ENCODE measurements at places on chromosomes 3 and 15.

DNA sequence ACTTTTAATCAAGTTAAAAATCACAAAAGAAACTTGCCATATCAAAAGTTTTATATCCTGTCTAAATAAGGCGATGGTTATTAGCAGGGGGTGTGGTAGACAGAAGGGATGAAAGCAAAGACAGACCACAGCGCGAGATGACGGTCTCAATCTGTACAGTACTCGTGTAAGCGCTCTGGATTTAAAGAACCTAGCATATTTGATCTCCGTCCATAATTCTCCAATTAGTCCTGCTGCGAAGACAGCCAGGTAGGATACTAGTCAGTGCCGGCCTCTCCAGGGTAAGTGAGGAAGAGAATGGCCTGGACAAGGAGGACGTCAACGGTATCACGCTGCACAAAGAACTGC, 701 bp downstream of the SGO1 start:
- no peaks in the 10 kb centered on the region for H3K4me1 ChIP-seq
- H3K27ac ChIP-seq = peak overlapping the region; percentile 22
- peak; percentile 8 for DNase-seq
- 0 out of 2 replicates have a peak, but pooled peaks cover 2% of the 10 kb centered on the region for H3K36me3 ChIP-seq
- H3K4me3 ChIP-seq = peak overlapping the region; percentile 89

DNA sequence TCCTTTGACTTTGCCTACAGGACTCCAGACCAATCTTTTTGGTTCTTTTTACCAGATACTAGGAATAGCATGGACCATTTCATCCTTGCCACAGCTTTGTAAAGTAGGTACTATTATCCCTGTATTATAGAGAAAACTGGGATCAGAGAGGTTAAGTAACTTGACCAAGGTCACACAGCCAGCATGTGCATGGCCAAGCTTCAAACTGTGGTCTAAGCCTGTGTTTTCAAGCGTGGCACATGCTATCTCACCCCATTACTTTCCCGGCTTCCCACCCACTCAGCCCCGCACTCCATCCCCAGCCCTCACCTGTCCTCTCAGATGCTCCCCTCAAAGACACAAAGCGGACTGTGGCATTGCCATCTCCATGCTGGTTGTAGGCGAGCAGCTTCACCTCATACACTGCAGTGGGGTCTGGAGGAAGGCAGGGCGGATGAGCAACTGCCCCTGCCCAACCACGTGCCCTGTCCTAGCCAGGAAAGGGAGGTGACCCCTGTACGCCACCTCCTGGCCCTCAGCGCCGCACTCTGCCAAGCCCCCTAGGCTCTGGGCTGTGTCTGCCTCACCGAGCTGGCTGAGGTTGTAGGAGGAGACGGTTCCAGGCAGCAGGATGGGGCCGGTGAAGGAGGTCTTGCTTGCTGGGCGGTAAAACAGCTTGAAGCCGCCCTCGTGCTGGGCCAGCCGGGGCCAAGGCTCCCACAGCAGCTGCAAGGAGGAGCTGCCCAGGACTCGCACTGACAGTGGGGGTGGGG, 25.7 kb downstream of the RNU5B-1 start:
- H3K27me3 ChIP-seq = peaks cover 30% of the 10 kb centered on the region
- H3K36me3 ChIP-seq = no peaks in the 10 kb centered on the region
- H3K4me3 ChIP-seq = no peak overlapping the region
- no peak for DNase-seq

GRCh38 chr3:11672363-11672762, 28.6 kb upstream of the VGLL4 start:
- H3K27me3 ChIP-seq = no peaks in the 10 kb centered on the region
- no peak for DNase-seq
- no peak overlapping the region for H3K27ac ChIP-seq
- no peak overlapping the region for H3K4me3 ChIP-seq
- H3K36me3 ChIP-seq = no peaks in the 10 kb centered on the region

DNA sequence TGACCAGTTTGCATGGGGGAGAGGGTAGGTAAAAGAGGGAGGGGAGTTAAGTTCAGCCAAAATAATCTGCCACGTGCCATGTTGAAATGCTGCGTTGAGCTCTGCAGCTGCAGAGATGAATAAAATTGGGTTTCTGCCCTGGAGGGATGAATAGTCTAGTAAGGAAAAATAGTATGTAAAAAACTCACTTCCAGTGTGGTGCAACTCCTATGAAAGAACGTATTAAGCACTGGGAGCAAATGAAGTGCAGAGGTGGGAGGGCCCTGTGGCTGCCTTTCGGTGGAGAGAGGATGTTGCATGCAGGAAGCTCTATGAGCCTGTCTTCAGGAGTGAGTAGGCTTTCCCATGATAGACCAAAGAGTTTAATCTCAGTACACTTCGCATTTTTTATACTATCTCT, 8.6 kb downstream of the CEP63 start:
- DNase-seq = no peak
- no peak overlapping the region for H3K4me3 ChIP-seq
- peaks cover 4% of the 10 kb centered on the region for H3K4me1 ChIP-seq
- H3K36me3 ChIP-seq = peaks cover 4% of the 10 kb centered on the region

DNA sequence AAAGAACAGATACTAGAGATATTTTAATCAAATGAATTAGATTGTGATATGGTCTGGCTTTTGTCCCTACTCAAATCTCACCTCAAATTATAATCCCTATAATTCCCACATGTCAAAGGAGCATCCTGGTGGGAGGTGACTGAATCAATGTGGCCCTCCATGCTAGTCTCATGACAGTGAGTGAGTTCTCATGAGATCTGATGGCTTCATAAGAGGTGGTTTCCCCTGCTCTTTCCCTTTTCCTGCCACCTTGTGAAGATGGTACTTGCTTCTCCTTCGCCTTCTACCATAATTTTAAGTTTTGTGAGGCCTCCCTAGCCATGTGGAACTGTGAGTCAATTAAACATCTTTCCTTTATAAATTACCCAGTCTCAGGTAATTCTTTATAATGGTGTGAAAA, 82.8 kb downstream of the FAIM start:
- H3K4me1 ChIP-seq = peaks cover 6% of the 10 kb centered on the region
- H3K36me3 ChIP-seq = no peaks in the 10 kb centered on the region
- no peak for DNase-seq
- no peaks in the 10 kb centered on the region for H3K27me3 ChIP-seq
- H3K4me3 ChIP-seq = no peak overlapping the region

DNA sequence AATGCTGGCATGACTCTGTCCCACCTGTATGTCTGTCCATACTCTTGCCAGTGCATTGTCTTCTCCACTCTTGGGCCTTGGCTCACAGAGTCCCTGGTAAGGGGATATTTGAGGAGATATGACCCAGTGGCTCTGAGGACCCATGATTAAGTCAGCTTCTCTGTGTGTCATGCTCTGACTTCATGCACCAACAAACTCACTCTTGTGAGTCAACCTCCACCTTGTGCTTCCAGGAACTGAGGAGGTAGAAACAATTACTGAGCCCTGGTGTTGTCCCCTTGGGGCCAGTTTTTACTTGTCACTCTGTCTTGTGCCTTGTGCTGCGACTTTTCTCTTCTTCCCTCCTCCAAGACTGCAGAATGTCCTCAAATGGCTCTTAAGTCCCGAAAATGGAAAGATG, 127.1 kb downstream of the ABHD5 start:
- H3K4me1 ChIP-seq = no peaks in the 10 kb centered on the region
- no peak overlapping the region for H3K27ac ChIP-seq
- no peak overlapping the region for H3K4me3 ChIP-seq
- H3K27me3 ChIP-seq = peaks cover 5% of the 10 kb centered on the region

DNA sequence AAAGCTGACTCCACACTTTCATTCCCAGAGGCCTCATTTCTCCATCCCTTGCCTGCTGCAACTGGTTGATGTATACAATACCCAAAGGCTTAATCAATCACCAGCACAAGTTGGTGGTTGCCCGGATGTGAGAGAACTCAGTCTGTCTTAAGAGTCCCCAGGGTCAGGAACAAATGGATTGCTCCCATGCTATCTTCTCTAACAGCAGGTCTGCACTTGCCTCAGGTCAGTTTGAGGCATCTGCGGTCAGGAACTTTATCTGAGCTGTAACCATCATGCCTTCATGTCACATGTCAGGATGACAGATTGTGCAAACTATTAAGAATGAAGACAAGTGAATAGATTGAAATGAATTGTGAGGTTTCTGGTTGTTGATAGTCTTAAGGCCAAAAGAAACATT, 56.1 kb downstream of the BFSP2 start:
- no peaks in the 10 kb centered on the region for H3K4me1 ChIP-seq
- no peaks in the 10 kb centered on the region for H3K36me3 ChIP-seq
- H3K4me3 ChIP-seq = no peak overlapping the region
- no peak for DNase-seq

GRCh38 chr3:183443395-183444385, 15.3 kb upstream of the MCF2L2 start:
- no peaks in the 10 kb centered on the region for H3K36me3 ChIP-seq
- no peak overlapping the region for H3K4me3 ChIP-seq
- no peak overlapping the region for H3K27ac ChIP-seq
- no peak for DNase-seq

- no peaks in the 10 kb centered on the region for H3K27me3 ChIP-seq
- peak; percentile 60 for DNase-seq
- no peak overlapping the region for H3K4me3 ChIP-seq
- no peaks in the 10 kb centered on the region for H3K36me3 ChIP-seq
- peaks cover 15% of the 10 kb centered on the region for H3K4me1 ChIP-seq
- peak overlapping the region; percentile 60 for H3K27ac ChIP-seq
Measured at GRCh38 chr3:156750874-156751245, 75.3 kb upstream of the LEKR1 start.

DNA sequence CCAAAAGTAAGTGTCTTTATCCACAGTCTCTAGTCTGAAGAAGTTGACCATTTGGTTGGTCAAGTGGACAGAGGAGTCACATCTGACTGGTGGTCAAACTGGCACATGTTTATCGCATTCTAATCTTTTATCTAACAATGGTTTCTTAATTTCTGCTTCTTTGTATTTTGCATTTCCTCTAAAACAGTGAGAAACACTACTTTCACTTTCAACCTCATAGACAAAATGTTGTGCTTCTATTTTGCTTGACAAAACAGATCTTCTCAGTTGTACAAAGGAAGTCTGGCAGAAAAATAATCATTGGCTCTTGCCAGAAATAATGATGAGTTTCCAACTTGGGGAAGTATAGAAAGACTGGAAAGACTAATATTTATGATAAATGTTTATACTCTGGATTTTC, 103.9 kb downstream of the MME start:
- peaks cover 3% of the 10 kb centered on the region for H3K4me1 ChIP-seq
- no peak overlapping the region for H3K4me3 ChIP-seq
- no peak for DNase-seq

GRCh38 chr3:32584660-32585059, 14.0 kb upstream of the DYNC1LI1 start:
- no peak overlapping the region for H3K4me3 ChIP-seq
- no peak for DNase-seq
- H3K4me1 ChIP-seq = no peaks in the 10 kb centered on the region
- no peaks in the 10 kb centered on the region for H3K27me3 ChIP-seq
- H3K36me3 ChIP-seq = no peaks in the 10 kb centered on the region

- peaks cover 2% of the 10 kb centered on the region for H3K27me3 ChIP-seq
- no peaks in the 10 kb centered on the region for H3K4me1 ChIP-seq
- no peak overlapping the region for H3K4me3 ChIP-seq
- no peak overlapping the region for H3K27ac ChIP-seq
- no peaks in the 10 kb centered on the region for H3K36me3 ChIP-seq
Measured at GRCh38 chr15:29638781-29639180, 183.5 kb downstream of the TJP1 start.

DNA sequence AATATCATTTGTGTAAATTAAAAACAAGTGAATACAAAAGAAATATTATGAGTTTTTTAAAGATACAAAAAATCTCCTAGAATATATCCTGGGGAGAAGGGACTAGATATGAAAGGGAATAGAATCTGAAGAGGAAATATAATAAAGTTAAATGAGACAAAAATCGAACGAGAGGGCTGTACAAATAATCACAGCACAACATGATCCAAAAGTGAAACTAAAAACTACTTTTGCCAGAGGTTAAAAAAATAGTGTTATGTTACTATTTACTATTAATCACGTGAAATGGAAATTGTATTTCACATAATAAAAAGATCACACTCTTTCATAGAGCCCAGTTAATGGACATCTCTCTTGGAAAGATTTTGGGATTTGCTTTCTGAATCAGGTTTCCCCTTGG, 28.6 kb downstream of the CGGBP1 start:
- no peak for DNase-seq
- no peaks in the 10 kb centered on the region for H3K4me1 ChIP-seq
- no peak overlapping the region for H3K27ac ChIP-seq
- no peak overlapping the region for H3K4me3 ChIP-seq

DNA sequence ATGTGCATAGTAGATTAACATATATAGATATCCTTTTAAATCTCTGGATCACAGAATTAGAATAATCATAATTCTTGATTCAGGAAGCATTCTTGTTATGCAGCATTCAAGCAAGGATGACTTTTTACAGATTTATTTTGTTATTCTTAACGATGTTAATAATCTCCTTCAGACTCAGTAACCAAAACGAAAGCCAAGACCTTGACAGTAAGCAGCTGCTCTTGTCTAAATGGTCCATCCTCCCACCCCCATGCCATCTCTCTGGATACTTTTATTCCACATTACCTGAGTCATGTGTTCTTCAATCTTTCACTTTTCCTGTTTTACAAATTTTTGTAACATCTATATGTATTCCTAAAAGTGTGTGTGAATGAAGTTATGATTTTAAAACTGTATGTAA, 33.3 kb upstream of the GPR171 start:
- no peak overlapping the region for H3K4me3 ChIP-seq
- H3K27me3 ChIP-seq = no peaks in the 10 kb centered on the region
- H3K36me3 ChIP-seq = no peaks in the 10 kb centered on the region
- H3K4me1 ChIP-seq = peaks cover 2% of the 10 kb centered on the region
- DNase-seq = peak; percentile 24
- H3K27ac ChIP-seq = no peak overlapping the region

DNA sequence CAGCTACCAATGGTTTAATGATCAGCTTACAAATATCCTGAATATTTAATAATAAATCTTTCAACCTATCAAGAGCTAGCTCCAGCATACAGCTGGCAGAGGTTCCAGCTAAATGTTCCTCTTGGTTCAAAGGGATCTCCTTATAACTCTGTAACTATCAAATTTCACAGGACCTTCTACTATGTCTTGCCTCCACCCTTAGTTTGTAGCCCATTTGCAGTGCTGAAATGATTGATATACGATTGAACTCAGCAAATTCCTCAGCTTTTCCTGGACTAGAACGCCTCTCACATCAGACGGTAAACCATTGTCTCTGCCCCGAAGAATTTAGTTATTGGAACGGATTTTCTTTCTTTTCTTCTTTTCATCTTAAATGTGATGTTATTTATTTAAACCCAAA, 41.5 kb downstream of the CD200R1L start:
- H3K36me3 ChIP-seq = no peaks in the 10 kb centered on the region
- H3K4me1 ChIP-seq = no peaks in the 10 kb centered on the region
- no peak for DNase-seq
- no peak overlapping the region for H3K27ac ChIP-seq
- H3K4me3 ChIP-seq = no peak overlapping the region
- H3K27me3 ChIP-seq = no peaks in the 10 kb centered on the region

- peak overlapping the region; percentile 76 for H3K4me3 ChIP-seq
- H3K4me1 ChIP-seq = peaks cover 49% of the 10 kb centered on the region
- peaks cover 15% of the 10 kb centered on the region for H3K36me3 ChIP-seq
- peak; percentile 86 for DNase-seq
- peak overlapping the region; percentile 80 for H3K27ac ChIP-seq
Measured at GRCh38 chr3:16177962-16178627, 3.6 kb downstream of the GALNT15 start.

- no peaks in the 10 kb centered on the region for H3K36me3 ChIP-seq
- no peak for DNase-seq
- H3K4me3 ChIP-seq = no peak overlapping the region
- no peaks in the 10 kb centered on the region for H3K4me1 ChIP-seq
Measured at GRCh38 chr3:59580499-59580898, 530.7 kb upstream of the CFAP20DC start.

All from IMR-90 (cell line).